ENCODE measurements at places on chromosomes 2 and 18.

DNA sequence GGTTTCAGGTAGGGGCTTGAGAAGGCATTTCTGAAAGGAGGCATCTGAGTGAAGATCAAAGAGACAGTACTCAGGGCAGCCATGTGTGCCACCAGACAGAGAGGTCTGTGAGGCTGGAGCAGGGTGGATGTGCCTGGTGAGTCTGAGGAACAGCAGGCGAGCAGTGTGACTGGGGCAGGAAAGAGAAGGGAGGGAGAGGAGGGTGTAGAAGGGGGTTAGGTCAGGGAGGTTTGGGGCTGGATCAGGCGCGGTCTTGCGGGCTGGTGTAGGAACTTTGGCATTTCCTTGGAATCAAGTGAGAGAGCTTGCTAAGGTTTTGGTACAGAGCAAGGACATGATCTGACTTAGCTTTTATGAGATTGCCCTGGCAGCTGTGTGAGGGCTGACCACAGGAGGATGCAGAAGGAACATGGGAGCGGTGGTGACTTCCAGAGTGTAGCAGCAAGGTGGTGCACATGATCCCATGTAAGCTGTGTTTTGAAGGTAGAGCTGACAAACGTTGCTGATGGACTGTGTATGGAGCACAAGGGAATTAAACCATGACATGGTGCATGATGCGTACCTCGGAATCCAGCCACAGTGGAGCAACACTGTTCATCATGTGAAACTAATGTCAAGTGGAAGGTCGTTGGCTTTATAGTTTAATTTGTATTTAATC is 13.9 kb downstream of the RAB31 start:
- no peak for DNase-seq

GRCh38 chr18:8366656-8367055 is 242.6 kb upstream of the RAB12 start:
- no peak for DNase-seq

DNA sequence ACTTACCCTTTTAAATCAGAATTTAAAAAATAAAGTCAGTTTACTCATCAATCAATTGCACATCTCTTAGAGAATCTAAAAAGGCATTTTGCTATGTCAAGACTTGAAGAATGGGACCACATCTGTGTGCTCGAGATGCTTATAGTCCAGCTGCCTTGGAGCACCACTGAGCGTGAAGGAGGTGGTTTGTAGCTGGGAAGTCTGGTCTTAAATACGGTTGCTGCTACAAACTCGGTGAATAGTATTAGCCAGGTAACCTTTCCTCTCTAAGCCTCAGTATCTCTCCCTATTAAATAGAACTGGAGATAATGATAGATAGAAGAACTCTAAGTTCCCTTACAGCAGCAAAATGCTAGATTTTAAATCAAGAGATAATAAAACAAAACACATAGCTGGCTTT is 289.7 kb downstream of the TRIB2 start:
- DNase-seq = no peak

DNA sequence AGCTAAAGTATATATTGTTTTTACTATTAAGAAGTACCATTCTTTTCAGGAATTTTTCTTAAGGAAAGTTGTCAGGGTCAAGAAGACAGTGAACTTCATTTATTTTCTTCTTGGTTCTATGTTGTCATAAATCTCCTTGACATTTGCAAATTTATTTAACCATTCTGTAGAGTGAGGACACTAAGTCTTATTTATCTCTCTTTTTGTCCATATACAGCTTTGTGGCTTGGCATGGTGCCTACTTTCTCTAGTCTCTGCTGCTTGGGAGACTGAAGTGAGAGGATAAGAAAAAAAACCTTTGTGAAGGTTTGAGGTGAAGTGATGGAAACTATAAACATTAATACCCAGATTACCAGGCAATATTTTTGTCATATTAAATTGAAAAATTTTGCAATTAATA is 1389.4 kb downstream of the SUCLG1 start:
- DNase-seq = peak; percentile 13

GRCh38 chr2:130834931-130835765 is 1.6 kb upstream of the ARHGEF4 start:
- no peak for DNase-seq

GRCh38 chr2:86138736-86139625 is 32.9 kb downstream of the PTCD3 start:
- DNase-seq = no peak

- no peak for DNase-seq
Measured at GRCh38 chr2:172791953-172792352, 56.3 kb downstream of the RAPGEF4 start.

- DNase-seq = no peak
Measured at GRCh38 chr2:84386336-84387040, 72.6 kb downstream of the SUCLG1 start.

DNA sequence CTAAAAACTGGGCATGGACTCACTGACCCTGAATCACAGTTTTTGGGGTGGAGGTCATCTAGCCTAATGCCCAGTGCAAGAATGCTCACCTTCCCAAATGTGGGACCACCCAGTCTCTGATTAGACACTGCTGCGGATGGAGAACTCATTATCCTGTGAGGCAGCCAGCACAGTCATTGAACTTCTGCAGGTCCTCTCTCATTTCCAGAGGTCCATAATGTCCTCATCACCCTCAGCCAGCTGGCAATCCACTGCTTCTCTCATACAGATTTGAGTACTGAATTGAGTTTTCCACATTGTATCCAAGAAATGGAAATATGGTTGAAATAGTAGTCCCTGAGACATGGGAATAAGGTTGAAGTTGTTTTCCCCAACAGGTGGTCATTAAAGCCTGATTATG is 5.0 kb upstream of the MYO5B start:
- DNase-seq = no peak

- no peak for DNase-seq
Measured at GRCh38 chr2:222423186-222423585, 1.2 kb upstream of the SGPP2 start.

GRCh38 chr2:168510125-168510756 is 54.2 kb downstream of the CERS6 start:
- no peak for DNase-seq

DNA sequence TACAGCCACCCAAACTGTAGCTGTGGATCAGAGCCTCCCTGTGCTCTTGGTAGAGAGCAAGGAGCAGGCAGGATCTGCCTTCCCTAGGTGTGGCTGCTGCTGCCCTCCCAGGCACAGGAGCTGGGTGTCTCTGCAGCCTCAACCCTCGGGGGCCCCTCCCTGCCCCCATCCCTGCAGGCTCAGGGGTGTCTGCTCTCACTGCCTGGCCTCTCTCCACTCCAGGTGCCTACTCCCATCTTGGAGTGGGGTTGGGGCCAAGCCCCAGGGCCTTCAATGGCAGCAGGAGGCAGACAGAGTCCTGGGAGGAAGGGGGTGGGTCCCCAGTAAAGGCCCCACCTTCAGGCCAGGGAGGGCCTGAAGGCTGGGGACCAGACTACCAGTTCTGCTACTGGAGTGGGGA is 189.7 kb upstream of the OSR1 start:
- no peak for DNase-seq

DNA sequence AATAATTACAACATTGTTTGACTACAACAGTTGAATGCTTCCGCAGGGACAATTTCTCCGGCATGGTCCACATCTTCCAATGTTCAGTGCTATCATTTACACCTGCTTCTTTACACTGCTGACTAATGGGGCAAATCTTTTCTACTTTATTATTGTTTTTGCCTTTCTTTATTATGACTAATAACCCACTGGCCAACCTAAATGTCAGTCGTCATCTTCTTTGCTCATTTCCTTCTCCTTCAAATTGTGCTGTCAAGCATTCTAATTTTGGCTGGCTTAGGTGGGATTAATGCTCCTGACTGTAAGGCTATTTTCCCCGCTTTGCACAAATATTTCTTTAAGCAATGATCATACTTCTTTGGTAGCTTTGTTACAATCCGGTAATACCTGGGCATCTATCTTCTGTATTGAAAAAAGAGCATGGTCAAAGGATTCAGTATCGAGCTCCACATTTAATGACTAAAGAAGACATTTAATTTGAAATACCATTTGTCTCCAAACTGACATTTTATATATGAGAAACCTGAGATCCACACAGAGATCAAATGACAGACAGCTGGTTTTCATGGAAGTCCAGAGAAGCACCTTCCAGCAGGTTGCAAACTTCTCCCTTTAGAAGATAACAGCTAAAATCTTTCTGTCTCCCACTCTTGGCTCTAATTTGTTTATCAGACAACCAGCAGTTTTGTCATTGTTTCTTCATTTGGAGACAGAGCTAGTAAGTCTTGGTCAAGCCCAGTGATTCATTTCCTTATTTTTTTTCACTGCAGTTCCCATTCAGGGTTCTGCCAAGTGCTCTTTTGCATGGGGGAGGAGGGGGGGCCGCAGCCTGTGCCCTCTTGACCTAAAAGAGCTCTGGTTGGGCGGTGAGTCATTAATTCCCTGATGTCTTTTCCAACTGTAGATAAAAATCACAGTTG is 132.9 kb downstream of the SOCS6 start:
- DNase-seq = peak; percentile 91

GRCh38 chr2:63734510-63734909 is 107.2 kb upstream of the UGP2 start:
- DNase-seq = no peak

DNA sequence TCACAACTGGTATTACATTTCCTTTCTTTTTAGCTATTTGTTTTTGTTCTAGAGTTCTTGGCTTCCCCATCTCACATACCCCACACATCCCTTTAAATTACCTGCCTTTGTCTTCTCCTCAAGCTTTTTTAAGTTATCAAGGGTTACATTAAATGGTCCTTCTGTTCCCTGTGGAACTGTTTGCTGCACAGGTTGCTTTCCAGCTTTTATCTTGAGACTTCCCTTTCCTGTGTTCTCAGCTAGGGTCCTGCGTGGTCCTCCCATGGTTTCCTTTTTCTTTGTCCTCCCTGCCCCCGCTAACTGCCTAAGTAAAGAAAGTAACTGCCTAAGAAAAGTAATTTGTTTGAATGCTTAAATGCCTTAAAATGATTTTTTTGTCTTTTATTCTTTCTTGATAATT is 66.8 kb downstream of the EPB41L5 start:
- DNase-seq = no peak

- no peak for DNase-seq
Measured at GRCh38 chr2:5696404-5696944, 4.3 kb downstream of the SOX11 start.

DNA sequence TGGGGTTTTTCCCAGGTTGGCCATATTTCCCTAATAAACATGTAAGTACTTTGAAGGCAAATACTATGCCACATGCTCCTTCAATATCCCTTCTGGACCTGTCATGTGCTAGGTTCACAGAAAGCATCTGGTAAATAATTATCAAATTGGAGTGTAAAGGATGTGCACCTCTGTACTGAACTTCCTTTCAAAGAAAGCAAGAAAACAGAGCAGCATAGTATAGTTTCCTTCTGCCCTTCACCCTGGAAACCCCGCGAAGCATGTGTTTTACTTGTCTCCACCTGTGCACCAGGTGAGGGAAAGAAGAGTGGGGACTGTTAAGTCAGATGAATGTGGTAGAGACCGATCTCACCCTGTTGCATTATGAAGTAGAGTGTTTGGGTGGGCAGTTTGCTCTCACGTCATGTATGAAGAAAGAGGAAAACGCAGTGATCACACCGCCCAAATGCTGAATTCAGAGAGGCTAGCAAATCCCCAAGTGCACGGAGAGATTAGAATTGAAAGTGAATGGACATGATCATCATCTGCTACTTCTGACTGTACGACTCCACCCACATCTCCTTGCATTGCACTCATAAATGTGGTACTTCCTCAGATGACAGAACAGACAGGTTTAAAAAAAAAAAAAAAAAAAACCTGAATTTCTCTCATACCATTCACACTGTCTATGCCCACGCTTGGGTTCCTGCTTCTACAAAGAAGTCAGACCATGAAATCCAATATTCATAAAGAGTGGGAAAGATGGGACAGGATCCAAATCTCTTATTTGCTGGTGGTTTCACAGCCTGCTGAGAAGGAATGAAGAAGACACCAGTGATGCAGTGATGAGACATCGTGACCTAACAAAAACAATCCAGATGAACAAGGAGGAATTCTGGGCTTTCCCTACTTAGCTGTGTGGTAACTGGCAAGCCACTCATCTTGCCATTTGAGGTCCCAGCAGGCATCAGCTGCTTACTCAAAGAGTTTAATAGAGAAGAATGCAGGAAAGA is 448.6 kb downstream of the BCL11A start:
- DNase-seq = no peak

- DNase-seq = peak; percentile 78
Measured at GRCh38 chr2:199457147-199458008, at the start of gene SATB2. TSS of gene SATB2 (minus strand) at chr2:199457939. CDS start at chr2:199456037, 1,902 bp downstream.

- peak; percentile 32 for DNase-seq
Measured at GRCh38 chr2:55420439-55420725, 726 bp upstream of the CCDC88A start.

DNA sequence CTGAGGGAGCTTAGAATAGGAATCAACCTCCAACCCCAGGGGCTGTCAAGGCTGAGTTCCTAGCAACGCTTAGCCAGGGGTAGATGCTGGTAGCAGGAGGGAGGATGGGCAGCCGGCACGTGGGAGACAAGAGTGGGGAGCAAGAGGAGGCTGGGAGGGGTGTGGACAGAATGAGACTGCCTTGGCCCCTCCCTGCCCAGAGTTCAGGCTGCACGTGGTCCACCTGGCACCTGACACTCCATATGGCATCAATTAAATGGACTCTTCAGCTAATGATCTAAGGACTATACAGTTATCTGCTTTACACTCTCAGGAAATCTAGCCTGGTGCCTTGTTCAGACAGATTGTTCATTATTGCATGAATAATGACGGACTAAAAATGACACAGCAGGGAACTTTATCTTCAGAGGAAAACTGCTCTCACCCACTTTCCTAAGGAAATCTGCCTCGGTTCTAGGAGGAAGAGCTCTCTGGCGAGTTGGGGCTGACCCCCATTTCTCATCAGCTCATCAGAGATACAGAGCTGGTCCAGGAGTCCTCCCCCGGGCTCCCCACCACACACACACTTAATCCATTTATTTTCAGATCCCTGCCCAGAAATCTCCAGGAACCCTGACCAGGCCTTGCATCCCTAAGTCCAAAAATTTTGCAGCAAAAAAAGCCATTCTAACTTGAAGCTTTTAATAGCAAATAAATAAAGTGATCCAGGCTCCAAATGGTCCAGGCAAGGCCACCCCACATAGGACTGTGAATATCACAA is 102.1 kb upstream of the CDC42EP3 start:
- no peak for DNase-seq

GRCh38 chr2:165182029-165182428 is 21.8 kb downstream of the SCN3A start:
- DNase-seq = no peak

DNA sequence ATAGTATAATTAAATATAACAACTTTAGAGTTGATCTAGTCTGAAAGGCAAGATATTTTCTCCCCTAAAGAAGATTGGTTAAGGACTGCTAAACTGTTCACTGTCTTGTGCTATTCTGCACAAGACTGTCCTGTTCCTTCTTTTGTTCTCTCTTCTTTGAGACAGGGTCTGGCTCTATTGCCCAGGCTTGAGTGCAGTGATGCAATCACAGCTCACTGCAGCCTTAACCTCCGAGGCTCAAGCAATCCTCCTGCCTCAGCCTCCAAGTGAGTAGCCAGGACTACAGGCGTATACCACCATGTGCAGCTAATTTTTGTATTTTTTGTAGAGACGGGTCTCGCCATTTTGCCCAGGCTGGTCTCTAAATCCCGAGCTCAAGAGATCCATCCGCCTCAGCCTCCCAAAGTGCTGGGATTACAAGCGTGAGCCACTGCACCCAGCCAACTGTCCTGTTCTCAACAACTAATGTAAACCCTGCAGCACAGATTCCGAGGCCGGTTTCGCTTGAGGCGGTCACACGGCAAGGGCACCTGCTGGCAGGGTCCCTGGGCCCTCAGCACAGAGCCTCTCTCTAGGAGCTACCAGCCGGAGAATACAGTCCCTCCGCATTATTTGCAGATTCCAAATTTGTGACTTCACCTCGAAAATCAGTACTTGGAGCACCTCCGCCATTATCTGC is 16.4 kb downstream of the PXDN start:
- no peak for DNase-seq
